ENCODE measurements at places on chromosomes 7 and 10.

GRCh38 chr10:23884670-23885069 lies 324.3 kb upstream of the KIAA1217 start:
- DNase-seq = no peak

DNA sequence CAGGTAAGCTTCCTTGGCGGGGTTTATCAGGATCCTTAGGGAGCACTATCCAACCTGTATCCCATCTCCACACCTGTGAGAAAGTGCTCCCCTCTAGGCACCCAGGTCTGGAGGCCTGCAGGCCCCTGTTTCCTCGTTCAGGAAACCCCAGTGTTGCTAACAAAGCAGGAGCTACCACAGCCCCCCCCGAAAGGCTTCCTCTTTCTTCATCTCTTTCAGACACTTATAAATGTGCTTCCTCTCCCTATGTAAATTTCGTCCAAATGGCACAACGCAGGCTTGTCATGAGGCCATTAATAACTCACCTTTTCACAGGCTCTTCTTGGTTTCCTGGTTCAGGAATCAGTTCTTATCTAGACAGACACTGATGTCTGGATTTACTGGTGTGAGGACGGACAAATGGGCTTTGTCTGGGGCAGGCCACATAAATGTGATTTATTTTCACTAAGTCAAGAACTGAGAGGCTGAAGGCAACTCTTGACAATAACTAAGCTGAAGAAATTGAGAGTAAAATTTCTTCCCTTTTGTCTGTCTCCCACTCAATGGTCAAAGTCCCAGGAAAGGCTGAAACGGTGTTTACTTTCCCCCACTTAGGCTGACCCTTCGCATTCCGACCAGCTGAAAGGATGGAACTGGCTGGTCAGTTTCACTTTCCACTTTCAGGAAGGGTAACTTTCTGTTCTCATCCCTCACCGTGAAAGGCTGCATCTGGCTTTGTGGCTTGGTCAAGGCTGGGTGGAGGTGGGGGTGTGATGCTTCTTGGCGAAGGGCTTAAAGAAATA lies 46.8 kb downstream of the PIK3AP1 start:
- DNase-seq = no peak

GRCh38 chr10:108904163-108904838 lies 1019.0 kb downstream of the XPNPEP1 start:
- DNase-seq = no peak

DNA sequence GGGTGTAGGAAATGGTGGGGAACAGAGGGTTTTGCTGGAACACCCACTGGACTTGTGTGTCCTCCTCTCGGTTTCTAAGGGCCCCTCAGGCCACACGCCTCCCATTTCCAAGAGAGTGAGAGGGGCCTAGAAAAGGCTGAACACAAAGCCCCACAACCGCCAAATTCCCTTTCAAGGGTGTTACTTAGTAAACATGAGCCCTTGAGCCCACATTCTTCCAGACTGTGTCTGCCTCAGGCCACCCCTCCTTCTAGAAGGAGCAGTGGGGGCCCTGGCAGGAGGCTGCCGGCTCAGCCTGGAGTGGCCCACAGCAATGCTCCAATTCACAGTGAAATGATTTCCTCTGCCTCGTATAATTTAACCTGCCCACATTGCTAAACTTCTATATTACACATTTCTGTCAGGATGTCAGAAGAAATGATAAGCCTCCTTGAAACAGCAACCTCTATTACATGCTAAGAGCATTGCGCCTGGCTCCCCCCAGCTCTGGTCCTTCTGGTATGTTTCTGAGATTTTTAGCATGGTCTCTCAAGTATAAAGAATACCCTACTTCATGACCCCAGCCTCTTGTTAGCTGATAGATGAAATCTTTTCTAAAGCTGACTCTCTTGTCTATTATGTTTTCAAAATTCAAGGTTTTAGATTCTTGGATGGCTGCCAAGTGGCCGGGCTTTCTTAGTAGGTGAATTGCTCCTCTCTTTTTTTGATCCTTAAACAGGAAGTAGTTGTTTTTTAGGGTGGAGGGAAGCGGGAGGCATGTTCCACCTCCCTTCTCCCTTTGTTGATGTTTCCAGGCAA lies 673.9 kb upstream of the GALNT17 start:
- DNase-seq = no peak

GRCh38 chr7:36260481-36260880 lies 107.4 kb downstream of the EEPD1 start:
- DNase-seq = no peak

DNA sequence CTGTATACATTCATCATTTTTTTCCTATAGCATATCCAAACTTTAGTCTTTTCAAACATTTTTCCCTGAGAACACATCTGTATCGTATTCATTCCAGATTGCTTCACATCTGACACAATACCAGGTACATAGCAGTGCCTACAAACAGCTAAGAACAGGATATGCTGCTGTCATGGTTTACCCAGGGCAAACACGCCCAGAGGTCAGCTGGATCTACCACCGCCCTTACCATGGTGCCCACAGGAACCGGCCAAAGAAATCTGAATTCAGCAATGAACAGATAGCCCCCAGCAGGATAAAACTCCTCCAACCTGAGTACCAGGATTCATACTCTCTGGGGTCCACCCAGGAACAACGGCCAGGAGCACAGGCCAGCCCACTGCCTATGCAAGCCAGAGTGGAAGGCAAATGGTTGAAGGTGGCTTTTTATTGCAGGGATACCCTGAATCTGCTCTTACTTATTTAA lies 43.0 kb downstream of the TNS3 start:
- no peak for DNase-seq

DNA sequence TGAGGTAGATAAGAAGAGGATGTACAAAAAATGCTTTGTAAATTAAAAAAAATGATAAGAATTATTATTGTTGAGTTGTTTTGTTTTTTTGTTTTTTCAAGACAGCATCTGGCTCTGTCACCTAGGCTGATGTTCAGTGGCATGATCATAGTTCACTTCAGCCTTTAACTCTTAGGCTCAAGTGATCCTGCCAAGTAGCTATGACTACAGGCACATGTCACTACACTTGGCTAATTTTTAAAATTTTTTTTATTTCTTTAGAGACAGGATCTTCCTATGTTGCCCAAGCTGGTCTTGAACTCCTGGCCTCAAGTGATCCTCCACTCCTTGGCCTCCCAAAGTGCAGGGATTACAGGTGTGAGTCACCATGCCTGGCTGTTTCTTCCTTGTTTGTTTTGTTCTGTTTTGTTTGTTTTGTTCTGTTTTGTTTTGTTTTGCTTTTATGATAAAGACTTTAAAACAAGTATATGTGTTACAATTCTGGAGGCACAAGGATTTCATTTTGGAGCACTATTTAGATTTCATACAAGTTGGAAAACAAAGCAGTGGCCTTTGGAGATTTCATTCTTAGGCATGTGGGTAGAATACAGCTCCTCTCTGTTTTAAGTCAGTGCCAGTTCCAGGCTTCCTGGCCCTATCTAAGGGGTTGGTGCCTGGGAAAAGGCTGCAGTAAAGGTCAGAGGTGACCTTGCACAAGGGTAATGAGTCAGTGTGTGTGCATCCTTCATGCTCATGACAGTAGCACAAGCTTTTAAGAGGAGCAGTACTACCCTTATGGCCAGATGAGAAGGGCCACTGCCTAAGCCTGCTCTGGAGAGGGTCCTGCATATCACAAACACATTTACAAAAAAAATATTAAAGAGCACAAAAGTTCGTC lies 17.9 kb downstream of the FGFBP3 start:
- DNase-seq = no peak

GRCh38 chr10:48336978-48337599 lies 30.6 kb downstream of the MAPK8 start:
- no peak for DNase-seq

- no peak for DNase-seq
Observed at GRCh38 chr7:128060018-128060417, 28.8 kb upstream of the LRRC4 start.

- DNase-seq = no peak
Observed at GRCh38 chr7:76315364-76315763, 12.9 kb downstream of the HSPB1 start.

DNA sequence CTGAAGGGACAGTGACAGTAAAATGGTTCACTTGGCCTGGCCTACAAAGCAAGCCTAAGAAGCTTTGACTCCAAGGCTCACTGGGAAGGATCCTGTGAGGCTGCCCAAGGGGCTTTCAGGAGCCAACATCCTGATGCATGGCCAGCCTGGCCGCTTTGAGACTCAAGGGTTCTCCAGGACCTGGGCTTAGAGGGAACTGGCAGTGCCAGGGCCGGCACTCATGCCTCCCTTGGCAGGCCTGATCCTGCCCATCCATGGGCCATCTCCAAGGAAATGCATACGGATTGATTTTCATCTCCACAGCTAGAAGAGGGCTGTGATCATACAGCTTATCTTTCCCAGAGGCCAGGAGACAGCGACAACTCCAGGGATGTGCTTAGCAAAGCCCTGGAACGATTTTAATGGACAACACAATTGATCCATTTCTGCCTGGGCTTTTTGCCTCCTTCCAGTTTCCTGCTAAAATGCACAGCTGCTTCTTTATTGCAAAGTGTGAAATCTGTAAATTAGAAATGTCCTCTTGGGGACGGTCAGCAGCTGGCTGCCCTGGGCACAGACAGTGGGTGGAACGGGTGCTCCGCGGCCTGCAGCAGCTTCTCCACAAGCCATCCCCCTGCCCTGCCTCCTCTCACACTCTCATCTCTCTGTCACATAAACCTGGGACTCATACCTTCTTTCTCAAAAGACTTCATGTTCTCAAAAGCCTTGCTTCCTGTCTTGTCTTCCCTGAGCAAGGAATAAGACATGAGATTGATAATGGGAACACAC lies 288.5 kb downstream of the GRID1 start:
- DNase-seq = no peak

GRCh38 chr7:100692578-100692961 lies 1.5 kb downstream of the GIGYF1 start:
- no peak for DNase-seq

GRCh38 chr10:51340845-51341610 lies 266.7 kb downstream of the PRKG1 start:
- no peak for DNase-seq

- DNase-seq = no peak
Observed at GRCh38 chr7:347644-348479, 57.9 kb downstream of the FOXL3 start.

Data from substantia nigra (tissue), 51 donors.